Fibroblast of villous mesenchyme (primary cell): ENCODE measurements at places on chromosomes 4 and X. TPM values are rescaled to one million over a fixed set of nuclear protein-coding genes. Genes with fewer than 3 reads are reported as not detected.

ABCB7 gene
- total RNA-seq: 15.1 and 18.6 TPM in 2 replicates

DNA sequence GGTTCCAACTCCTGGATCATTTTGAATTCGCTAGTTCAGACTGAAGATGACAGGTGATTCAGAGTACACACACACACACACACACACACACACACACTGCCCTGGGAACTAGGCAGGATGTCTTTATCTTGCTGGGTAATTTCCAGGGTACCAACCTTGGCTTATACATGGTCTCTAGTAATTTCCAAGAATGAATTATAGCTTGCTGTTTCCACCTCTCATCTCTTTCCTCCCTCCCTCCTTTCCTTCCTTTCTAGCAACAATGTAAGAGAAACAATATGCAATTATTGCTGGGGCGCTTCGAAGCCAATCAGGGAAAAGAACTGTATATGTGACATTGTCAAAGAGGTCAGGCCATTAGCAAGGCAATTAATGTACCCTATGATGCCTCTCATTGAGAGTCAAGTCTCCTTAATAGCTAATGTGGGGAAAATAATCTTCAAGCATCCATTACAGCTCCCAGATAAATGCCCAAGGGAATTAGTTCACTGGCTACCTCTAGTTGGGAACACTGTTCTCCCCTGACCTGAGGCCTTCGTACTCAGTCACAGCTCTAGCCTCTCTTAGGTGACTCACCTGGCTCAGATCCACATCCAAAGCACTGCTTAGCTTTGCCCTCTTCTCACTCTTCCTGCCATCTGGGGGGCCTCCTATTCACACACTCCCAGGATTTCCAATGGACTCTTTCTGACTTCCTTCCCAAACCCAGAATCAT is 311.5 kb downstream of the PPP1R2C start:
- no peak for DNase-seq

NAAA gene
- total RNA-seq: 23.5 and 54.8 TPM in 2 replicates

GRCh38 chr4:109214622-109215301 is 87.7 kb downstream of the COL25A1 start:
- no peak for DNase-seq

ENOX2 gene
- 8.1 and 9.5 TPM in 2 replicates for total RNA-seq

- peak; percentile 1 for DNase-seq
These were observed 27.3 kb upstream of the CT83 start for GRCh38 chrX:116490104-116490503.

GRCh38 chr4:10575414-10575813 is 109.2 kb downstream of the CLNK start:
- no peak for DNase-seq

YY2 gene
- 1.6 and 1.7 TPM in 2 replicates for total RNA-seq

GRCh38 chr4:23877758-23878229 is 12.1 kb downstream of the PPARGC1A start:
- peak; percentile 42 for DNase-seq
